Stimulated activated CD4-positive, alpha-beta T cell treated with anti-CD3 and anti-CD28 coated beads, Interleukin-4, amount 100 ng/mL, for 1 hour (primary cell): ENCODE measurements at places on chromosomes 13 and 19.

DNA sequence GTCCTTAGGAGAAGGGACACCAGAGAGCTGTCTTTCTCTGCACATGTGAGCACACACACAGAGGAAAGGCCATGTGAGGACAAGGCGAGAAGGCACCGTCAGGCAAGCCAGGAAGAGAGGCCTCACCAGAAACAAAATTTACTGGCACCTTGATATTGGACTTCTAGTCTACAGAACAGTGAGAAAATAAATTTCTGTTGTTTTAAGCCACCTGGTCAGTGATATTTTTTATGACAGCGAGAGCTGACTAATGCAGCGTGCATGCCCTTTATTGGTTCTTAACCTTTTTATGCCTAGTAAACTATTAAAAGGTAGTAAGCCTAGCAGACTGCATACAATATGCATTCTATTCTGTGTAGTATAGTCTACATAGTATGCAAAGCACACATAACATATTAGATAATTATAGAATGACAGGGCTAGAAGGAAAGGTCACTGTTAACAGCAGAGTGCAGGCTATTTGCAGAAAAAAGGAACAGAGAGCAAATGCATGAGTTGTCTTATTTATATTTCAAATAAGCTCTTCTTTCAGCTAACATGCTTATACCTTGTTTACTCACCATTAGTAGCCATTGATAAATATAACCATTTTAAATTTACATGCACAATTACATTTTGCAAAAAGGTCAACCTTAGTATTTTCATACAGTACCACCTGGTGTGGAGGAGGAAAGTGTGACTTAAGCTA is 25.2 kb upstream of the KATNAL1 start:
- DNase-seq = no peak

DNA sequence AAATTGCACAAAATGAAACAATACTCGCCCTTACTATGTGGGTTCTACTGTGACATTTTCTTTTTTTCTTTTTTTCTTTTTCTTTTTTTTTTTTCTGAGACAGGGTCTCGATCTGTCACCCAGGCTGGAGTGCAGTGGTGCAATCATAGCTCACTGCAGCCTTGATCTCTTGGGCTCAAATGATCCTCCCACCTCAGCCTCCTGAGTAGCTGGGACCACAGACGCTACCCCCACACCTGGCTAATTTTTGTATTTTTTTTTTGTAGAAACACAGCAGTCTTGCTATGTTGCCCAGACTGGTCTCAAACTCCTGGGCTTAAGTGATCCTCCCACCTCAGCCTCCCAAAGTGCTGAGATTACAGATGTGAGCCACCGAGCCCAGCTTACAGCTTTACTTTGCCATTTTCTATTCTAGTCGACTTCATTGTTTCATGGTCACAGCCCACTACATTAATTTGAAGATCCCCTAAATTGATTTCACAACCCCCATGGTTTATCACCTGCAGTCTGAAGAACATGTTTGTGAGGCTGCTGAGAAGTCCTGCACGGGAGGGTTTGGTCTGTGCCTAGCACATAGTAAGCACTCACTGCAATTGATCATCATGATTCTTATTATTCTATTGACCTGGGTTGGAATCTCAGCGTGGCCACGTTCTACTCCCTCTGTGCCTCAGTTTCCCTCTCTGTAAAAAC is 3.8 kb downstream of the BCL3 start:
- no peak for DNase-seq

DNA sequence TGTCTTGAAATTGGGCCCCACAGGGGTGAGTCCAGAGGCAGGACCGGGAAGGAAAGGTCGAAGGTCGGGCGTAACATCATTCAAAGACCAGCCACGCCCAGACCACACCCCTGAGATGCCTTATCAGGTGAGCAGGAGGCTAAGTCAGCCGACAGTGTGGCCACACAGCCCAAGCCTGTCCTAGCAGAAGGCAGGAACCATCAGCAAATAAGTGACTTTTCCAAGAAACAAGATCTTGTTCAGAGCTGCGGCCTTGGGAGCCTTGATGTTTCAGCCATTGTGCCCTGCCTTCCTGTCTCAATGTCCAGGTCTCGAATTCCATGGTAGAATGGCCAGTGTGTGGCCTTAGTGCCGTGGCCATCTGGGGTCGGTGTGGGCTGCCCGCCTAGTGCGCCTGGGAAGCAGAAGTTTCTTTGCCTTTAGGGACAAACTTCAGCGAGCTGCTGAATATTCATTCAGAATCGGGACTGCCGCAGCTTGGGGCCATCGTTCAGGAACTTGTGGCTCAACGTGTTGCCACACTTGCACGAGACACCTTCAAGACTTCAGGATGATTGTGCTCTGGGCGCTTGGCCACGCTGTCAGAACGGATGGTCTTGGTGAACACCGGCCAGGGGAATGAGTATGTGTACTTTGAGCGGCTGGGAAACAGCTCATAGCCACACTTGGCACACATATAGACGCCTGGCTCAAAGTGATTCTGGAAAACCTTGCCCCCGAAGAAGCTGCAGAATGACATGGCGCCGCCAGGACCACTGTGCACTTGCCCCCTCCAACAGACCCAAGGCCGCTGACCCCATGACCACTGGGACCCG is 6.1 kb upstream of the IFNL4 start:
- DNase-seq = no peak

DNA sequence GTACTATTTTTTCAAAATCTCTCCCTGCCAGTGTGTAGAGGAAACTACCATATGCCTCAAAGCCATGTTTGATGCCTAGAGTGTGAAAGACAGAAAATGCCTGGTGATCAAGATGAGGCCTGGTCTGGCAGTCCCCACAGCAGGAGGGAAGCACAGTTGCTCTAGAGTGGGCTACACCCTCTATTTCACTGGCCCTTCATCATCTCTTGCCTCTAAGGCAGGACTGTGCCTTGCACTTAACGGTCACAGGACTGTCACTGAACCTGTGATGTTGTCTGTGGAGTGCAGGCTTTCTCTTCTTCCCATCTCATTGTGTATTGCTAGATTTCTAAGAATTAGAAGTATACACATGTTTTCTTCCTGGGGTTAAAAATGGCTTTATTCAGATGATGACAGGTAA is 16.3 kb downstream of the POLR1D start:
- DNase-seq = no peak

- no peak for DNase-seq
These were observed 2.5 kb downstream of the GRTP1 start for GRCh38 chr13:113361406-113361805.

DNA sequence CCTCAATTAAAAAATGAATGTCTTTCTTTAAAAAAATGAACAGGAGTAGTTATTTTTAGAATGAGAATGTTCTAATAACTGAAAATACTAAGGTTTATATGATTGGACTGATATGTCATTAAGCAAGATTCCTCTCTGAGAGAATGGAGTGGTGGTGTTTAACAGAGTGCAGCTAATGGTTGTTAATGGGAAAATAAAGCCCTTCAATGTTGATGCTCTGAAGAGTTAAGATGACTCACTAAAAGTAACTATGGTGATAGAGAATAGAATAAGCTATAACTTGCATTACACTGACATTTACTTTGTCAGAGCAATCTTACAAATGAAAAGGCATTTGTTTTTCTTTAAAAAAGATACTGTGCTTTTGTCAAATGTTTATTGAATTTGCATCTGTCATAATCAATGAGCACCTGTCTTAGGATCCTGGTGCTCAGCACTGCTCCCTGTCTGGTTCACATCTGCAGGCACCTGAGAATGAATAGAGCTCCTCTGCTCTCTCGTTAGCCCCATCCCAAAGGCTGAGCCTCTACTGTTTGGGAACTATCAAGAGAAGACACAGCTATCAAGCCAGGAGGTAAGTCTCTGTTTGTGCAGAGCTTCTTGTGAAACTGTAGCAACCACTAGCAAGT is 15.1 kb downstream of the PABPC3 start:
- DNase-seq = no peak
